NCI-H526 treated with DMSO at 0.1 percent for 48 hours (cell line): ENCODE measurements at places on chromosomes 4 and X.

DNA sequence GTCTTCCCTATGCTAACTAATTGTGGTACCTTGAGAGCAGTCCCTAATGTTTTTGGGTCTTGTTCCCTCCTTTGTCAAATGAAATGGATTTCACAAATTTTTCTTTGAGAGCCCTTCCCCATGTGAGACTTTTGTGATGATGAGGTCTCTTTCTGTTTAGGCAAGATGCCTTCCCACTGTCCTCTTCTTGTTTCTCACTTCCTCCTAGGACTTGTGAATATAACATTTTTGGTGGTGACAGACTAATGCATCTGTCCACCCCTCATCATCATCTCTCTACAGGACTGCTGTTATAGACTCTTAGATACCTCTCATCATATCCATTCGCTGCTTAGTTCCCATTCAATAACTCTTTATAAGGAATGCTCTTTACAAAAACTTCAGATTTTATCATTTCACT, 8.7 kb upstream of the ANK2 start:
- DNase-seq = no peak

DNA sequence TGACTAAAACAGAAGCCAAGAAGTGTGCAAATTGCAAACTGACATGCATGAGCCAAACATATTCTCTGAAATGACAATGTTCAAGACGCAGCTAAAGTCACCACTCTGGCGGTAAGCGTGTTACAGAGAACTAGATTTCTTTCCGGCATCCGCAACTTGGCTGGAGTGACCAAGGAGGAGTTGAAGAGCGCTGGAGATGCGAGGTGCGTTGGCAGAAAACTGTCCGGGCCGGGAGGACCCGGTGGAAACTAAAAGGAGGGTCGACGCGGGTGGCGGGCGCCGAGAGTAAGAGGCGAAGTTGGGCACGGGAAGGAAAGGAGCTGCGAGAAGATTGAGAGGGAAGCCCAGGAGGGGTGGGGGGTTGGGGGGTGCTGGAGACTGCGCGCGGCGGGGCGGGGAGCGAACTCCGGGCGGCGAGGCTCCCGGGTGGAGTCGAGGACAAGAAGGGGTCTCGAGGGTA, 807 bp downstream of the SEL1L3 start:
- no peak for DNase-seq

- DNase-seq = no peak
These were observed 94.2 kb downstream of the PHEX start for GRCh38 chrX:22126327-22126726.

GRCh38 chrX:115318139-115318538, 28.6 kb downstream of the LUZP4 start:
- no peak for DNase-seq

DNA sequence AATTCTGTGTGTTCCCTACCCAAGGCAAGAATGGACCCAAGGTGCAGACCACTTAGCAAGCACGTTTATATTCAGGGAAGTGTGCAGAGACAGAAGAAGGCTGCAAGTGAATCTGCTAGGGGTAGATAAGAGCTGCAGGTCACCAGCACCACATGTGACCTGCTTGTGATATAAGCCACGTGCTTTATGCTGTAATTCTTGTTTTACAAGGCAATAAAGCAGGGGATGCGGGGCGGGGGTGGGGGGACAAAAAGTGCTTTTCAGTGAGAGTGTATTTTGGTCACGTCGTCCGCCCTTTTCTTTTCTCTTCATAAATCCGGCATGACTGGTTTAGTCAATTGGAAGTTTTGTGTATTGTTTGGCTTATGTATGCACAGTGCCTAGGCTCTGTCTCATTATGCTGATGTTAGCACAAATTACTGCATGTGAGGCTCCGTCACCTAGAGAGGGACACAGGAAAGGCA, 192.7 kb downstream of the RBMX2 start:
- DNase-seq = no peak

- no peak for DNase-seq
These were observed 194.9 kb downstream of the ADAMTS3 start for GRCh38 chr4:72374159-72374558.

DNA sequence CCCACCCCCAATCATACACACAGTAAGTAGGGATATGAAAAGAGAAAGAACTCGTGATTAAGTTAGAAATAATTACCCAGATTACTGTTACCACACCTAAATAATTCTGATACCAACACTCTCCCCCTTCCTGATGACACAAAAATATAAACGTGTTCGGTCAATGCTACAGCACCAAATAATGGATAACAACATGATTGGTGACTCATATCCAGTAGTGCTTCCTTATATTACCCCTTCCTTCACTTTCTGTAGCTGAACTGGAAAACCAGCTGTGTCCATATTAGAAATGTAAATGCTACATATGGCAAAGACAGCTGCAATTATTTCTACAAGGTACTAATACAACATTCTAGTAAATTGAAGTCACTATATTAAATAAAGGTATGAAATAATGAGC, 20.8 kb downstream of the EIF4E start:
- DNase-seq = no peak

DNA sequence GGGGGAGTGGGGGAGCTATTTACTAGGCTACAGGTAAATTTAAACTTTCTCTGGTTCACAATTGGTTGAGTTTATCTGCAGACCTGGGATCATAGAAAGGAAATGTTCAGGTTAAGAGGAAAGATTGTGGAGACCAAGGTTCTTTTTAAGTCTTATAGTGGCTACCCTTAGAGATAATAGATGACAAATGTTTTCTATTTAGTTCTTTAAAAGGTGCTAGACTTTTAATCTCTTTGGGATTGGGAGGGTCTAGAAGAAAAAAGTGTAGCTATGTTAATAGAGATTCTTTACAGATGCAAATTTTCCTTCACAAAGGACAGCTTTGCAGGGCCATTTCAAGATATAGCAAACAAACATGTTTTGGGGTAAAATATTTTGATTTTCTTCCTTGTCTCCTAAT, 76.0 kb downstream of the TEX13C start:
- no peak for DNase-seq

DNA sequence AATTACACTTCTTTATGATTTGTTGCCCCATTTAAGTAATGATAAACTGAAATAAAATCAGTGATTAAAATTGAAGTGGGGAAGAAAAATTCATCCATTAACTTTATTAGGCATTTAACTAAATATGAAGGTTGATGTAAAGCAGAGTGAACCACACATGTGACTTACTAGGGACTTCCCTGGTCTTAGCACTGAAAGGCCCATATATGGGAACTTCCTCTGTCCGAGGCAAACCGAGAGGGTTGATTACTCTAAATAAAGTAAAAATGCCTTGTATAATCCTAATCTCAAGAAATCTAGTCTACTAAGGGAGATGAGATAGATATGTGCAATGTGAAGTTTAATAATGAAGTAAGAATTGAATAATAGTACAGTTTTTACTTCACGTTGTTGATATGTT, 403.9 kb upstream of the RPS6KA3 start:
- DNase-seq = no peak

DNA sequence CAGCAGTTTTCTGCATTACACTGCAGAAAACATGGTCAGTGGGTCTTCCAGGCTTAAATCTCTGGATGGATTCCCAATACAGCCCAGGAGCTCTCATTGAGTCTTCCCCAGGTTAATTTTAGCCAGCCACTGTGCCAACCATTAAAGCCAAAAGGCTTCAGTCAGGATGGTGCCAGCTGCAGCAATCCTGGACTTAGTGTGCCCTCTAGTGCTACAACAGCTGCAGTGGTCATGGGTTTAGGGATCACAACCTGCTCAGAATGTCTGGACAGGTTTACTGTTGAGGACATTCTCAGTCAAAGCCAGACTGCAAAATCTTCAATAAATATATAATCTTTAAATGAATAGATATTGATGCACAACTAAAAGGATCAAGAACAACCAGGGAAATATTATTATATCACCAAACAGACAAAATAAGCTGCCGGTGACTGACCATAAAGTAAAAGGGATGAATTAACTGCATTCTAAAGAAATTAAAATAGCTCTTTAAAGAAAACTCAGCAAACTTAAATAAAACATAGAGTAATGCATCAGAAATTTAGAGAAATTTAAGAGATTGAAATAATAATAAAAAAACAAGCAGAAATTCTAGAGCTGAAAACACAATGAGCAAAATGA, 639.9 kb downstream of the SPOCK3 start:
- peak; percentile 34 for DNase-seq

DNA sequence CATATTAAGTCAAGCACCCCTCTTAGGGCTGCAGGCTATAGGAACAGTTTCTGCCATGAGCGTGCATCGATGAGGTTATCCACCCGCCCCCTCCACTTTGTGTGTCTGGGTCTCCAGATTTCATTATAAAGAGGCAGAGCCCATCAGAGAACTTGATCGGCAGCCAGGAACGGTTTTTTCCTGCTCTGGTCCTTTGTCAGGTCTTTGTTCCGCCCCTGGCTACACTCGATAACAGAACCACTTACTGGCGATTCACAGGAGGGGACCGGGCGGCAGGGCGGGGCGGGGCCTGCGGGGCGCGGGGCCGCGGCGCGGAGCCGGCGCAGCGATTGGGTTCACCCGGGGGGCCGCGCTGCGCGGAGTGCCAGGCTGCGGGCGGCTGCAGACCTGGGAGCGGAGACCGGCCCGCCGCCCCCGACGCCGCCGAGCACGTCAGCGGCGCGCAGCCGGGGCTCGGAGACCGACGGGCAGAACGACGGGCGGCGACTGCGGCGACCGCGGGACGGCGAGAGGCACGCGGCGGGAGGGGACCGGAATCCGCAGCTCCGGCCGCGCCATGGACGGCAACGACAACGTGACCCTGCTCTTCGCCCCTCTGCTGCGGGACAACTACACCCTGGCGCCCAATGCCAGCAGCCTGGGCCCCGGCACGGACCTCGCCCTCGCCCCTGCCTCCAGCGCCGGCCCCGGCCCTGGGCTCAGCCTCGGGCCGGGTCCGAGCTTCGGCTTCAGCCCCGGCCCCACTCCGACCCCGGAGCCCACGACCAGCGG, at the start of gene SLC10A4:
TSS of gene SLC10A4 (plus strand) at position 338 of the 771 bp plus-strand sequence. CDS start at position 557, 219 bp downstream.
- peak; percentile 20 for DNase-seq

- DNase-seq = no peak
These were observed 236.3 kb downstream of the PCDH10 start for GRCh38 chr4:133385161-133385954.

DNA sequence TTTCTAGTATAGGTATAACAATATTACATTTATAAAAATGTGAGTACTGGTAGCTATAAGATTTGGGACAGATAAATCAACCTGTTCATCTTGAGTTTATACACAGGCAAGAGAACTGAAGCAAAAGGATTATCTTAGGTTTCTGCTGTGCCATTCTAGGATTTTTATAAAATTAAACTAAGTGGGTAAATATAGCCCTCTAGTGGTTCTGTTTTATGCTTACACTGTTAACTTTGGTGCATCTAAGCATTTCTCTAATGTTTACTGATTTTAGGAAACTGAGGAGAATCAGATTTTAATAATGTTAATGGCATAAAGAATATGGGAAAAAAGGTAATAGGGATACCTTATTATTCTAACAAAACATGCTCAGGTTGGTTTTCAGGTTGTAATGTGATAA, 1.1 kb upstream of the RRH start:
- no peak for DNase-seq

GRCh38 chr4:142452161-142452855, 393.8 kb downstream of the INPP4B start:
- no peak for DNase-seq
